ENCODE measurements at places on chromosomes 12 and 14.

GRCh38 chr12:44294649-44295048 lies 458.8 kb downstream of the TMEM117 start:
- DNase-seq = no peak

DNA sequence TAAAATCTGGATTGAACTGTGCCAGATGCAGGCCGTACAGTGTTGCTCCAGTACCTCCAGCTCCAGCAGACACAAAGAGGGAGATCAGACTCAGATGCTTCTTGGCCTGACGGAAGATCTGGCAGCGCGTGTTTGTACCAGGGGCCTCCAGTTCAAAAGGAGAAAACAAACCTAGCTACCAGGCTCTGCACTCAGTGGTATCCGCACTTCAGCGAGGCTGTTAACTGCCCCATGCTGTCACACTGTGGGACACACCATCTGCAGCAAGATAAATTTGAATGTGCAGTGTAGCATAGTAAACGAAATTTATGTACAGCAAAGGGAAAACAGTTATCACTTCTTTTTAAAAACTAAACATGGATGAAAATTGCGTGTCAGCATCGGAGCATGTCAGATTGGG lies 5.1 kb downstream of the DYNC1H1 start:
- DNase-seq = no peak

DNA sequence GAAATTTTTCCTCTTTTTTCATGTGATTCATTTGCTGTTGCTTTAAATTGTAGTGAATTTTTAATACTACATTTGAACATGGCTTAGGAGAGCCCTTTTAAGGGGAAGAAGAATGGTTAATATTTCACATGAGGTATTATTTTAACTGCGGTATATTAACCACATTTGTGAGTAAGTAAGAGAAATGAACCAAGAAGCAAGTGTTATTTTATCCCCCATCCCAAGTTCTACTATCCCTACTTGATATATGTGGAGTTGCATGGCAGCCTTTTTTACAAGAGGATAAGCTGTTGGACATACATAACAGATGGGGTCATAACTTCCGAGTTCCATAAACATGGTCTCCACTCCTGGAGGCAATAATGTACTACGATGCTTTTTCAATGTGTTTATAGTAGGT lies 623.3 kb downstream of the LRFN5 start:
- no peak for DNase-seq

GRCh38 chr14:51205486-51205885 lies 34.6 kb upstream of the TMX1 start:
- no peak for DNase-seq

DNA sequence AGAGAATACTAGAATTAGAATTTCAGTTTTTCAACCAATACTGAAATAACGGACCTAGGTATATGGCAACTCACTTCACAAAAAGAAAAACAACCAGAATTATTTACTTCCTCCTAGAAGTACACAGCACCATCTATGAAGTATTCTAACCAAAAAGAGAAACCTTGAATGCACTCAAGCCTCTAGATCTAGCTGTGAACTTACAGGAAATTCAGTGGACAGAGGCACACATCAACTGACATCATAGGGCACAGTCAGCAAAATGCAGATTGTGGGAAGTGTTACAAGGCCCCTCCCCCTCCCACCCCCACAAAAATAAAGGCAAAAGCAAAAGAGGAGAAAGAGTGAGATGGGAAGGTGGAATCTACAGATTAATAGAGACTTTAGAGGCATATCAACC lies 102.4 kb downstream of the TMTC1 start:
- DNase-seq = no peak

DNA sequence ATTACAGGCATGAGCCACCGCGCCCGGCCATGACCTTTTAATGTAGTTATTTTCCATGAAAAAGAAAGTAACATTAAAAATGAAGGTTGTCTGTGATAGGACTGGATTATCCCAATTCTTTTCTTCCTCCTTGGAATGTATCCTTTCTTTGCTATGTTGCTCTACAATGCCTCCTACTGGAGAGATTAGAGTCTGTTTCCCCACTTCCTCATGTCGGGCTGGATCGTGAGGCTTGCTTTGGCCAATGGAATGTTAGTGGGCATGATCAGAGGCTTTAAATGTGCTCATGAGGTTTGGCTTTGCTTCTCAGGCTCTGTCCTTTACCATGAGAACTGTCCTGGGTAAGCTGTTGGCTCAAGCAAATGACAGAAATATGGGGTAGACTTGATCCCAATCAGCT lies 34.7 kb upstream of the SOCS2 start:
- DNase-seq = no peak

- no peak for DNase-seq
Measured at GRCh38 chr14:65720171-65720570, 307.6 kb downstream of the FUT8 start.

- no peak for DNase-seq
Measured at GRCh38 chr14:71355324-71356201, 448.3 kb downstream of the PCNX1 start.

DNA sequence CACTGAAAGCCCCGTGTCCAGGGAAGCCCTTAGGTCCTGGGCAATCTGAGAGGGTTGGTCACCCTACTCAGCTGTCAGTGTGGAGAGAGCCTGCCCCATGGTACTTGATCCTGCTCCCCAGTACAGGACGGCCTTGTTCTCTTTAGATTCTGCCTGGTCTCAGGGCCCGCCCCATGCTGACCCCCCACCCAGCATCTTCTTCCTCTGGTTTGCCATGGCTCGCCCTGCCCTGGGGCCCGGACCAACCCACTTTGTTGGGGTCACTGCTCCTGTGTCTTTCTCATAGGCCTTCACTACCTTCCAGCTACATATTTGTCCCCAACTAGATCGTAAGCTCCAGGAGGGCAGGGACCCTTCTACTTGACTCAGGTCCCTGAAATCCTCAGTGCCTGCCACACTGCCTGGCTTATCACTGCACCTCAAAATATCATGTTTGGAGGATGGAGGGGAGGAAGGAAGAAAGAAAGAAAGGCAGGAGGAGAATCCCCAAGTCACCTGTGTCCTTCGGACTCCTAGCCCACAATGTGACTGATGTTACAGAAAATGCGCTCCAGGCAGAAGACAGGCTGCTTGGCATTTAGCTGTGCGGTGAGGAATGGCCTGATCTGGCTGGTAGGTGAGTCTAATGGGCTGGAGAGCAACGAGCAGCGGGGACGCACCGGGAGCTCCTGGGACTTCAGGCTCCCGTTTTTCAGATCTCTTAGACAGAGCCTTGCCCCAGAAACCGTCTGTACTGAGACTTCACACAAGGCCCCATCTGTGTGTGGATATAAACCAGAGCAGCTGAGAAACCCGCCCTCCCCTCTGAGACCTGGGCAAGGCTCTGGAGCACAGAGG lies 66.1 kb downstream of the C14orf132 start:
- DNase-seq = no peak

DNA sequence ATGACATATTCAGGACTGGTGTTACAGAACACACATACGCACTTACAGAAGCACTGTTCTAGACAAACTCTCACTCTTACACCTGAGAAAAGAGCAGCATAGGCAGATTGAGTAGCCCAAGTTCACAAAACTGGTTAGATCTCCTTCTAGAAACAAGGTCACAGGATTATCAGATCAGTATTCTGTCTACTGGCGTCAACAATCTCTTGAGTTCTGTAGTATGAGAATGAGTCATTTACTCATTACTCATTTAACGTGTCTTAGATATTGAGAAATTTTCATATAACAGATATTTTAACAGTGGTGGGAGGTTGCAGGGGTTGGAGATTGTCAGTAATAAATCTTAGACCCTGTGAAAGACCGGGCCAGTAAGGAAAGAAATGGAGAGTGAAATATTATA lies 2.8 kb upstream of the TSPAN8 start:
- no peak for DNase-seq

DNA sequence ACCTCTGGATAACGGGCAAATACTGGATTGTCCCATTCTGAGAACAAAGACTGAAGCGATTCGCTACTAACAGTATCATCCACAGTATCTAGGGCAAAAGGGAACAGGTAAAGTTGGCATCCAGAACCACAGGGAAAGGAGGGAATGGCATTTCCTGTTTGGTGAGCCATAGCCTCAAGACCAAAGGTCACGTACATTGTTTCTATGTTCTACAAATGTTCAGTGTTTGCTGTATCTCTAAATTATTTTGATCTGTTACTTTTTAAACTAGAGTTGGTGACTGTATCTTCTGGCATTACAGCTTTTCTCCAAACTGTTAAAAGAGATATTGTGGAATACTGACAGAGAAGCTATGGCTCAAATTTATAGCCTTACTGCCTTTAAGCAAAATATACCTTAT lies 9.7 kb downstream of the MLH3 start:
- no peak for DNase-seq

DNA sequence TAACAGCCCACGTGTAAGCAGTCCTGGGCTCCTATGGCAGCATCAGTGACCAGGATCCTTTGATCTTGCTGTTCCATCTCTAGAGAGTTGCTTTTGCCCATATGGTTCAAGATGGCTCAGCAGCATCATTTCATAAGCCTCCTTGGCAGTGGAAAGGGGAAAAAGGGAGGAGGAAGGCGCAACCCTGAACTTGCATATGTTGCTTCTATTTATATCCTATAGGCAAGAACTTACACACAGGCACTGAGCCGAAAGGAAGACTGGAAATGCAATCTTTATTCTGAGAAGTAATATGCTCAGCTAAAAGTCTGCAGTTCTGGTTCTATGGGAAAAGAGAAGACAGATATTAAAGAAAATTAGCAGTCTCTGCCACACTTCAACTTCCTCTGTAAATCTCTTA lies 167.7 kb upstream of the PLXNC1 start:
- no peak for DNase-seq

- peak; percentile 19 for DNase-seq
Measured at GRCh38 chr14:72594099-72594901, 299.6 kb downstream of the DPF3 start.

- DNase-seq = no peak
Measured at GRCh38 chr12:122226366-122227125, 694 bp upstream of the DIABLO start.

- no peak for DNase-seq
Measured at GRCh38 chr12:90390947-90391346, 564.0 kb downstream of the CCER1 start.

Data from stimulated activated CD4-positive, alpha-beta T cell treated with anti-CD3 and anti-CD28 coated beads, Interleukin-4, amount 100 ng/mL, for 48 hours (primary cell).